Heart left ventricle (tissue), 16 donors: ENCODE measurements at places on chromosomes 3 and 15. TPM values are rescaled to one million over a fixed set of nuclear protein-coding genes. Genes with fewer than 3 reads are reported as not detected.

- H3K4me3 ChIP-seq, result no peak overlapping the region
- no peaks in the 10 kb centered on the region for H3K4me1 ChIP-seq
- no peak for DNase-seq
- no peaks in the 10 kb centered on the region for H3K27me3 ChIP-seq
- H3K27ac ChIP-seq, result no peak overlapping the region
Measured at GRCh38 chr15:40660686-40661085, 34.3 kb upstream of the RAD51 start.

GRCh38 chr3:149999421-149999820 lies 28.7 kb upstream of the PFN2 start:
- no peak overlapping the region for H3K4me3 ChIP-seq
- no peak overlapping the region for H3K27ac ChIP-seq
- DNase-seq, result no peak
- H3K4me1 ChIP-seq, result no peaks in the 10 kb centered on the region
- no peaks in the 10 kb centered on the region for H3K27me3 ChIP-seq

DNA sequence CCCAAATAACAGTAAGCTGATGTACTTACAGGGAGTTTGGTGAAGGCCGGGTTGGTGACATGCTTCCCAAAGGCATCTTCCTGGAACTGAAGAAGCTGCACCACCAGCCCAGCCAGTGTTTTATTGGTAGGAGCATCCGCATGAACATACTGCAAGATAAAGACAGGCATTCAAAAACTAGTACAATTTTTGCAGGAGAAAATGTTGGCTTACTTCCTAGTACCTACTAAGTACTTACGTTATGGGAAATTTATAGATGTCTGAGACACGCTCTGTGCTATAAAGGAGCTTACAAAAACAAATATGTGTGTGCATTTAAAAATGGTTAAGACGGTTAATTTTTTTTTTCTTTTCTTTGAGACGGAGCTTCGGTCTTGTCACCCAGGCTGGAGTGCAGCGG lies 8.9 kb downstream of the SMARCC1 start:
- H3K27ac ChIP-seq, result no peak overlapping the region
- no peaks in the 10 kb centered on the region for H3K27me3 ChIP-seq
- no peaks in the 10 kb centered on the region for H3K4me1 ChIP-seq
- DNase-seq, result no peak
- no peaks in the 10 kb centered on the region for H3K36me3 ChIP-seq

DNA sequence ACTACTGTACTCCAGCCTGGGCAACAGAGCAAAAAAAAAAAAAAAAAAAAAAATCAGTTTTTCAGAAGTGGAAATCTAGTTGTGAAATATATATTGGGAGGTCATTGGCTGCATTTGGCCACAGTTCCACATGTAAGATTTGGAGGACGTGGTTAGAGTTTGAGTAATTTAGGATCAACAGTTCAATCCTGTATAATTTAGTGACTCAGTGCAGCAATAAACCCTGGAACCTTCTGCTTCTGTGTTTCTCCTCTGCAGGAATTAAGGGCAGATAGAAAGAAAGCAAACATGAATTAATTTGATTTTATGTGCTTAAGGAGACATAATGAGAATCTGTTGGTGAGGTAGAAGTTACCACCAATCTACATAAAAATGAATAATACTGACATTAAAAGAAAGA lies 347.0 kb downstream of the PTPRG start:
- DNase-seq, result no peak
- H3K27me3 ChIP-seq, result no peaks in the 10 kb centered on the region
- H3K4me1 ChIP-seq, result peaks cover 17% of the 10 kb centered on the region
- H3K27ac ChIP-seq, result no peak overlapping the region
- H3K4me3 ChIP-seq, result no peak overlapping the region

- H3K36me3 ChIP-seq, result peaks cover 27% of the 10 kb centered on the region
- no peaks in the 10 kb centered on the region for H3K27me3 ChIP-seq
- no peak overlapping the region for H3K4me3 ChIP-seq
- DNase-seq, result no peak
- H3K27ac ChIP-seq, result no peak overlapping the region
Measured at GRCh38 chr3:171122240-171122639, 95.7 kb upstream of the SLC2A2 start.

ONECUT1 gene
- total RNA-seq, result not detected

- H3K27ac ChIP-seq, result no peak overlapping the region
- H3K4me1 ChIP-seq, result peaks cover 14% of the 10 kb centered on the region
- H3K4me3 ChIP-seq, result no peak overlapping the region
- H3K27me3 ChIP-seq, result no peaks in the 10 kb centered on the region
- DNase-seq, result no peak
- H3K36me3 ChIP-seq, result peaks cover 12% of the 10 kb centered on the region
Measured at GRCh38 chr3:81650187-81650586, 111.3 kb downstream of the GBE1 start.

GRCh38 chr3:59191651-59192050 lies 141.8 kb upstream of the CFAP20DC start:
- no peaks in the 10 kb centered on the region for H3K27me3 ChIP-seq
- H3K36me3 ChIP-seq, result no peaks in the 10 kb centered on the region
- no peak for DNase-seq
- no peak overlapping the region for H3K27ac ChIP-seq
- no peaks in the 10 kb centered on the region for H3K4me1 ChIP-seq

DNA sequence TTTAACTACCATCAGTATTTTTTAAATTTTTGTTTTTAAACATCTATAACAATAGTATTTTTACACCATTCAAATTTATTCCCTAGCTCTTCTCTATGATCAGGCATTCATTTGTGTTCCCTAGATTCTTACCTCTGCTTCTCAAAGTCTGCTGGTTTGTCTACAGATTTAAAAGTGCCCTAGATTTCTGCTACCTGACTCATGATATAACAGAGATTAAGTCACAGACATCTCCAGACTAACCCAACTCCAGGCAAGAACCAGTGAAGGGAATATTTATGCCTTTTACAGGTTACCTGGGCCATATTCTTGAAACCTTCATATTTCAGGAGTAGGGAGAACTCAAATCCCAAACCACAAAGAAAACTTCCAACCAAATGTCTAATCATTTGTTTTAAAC lies 38.8 kb downstream of the ADAM10 start:
- H3K36me3 ChIP-seq, result peaks cover 28% of the 10 kb centered on the region
- H3K4me3 ChIP-seq, result no peak overlapping the region
- DNase-seq, result no peak
- H3K4me1 ChIP-seq, result no peaks in the 10 kb centered on the region
- H3K27me3 ChIP-seq, result no peaks in the 10 kb centered on the region

ZNF502 gene
- 1.9 TPM for total RNA-seq

SLC22A14 gene
- not detected for total RNA-seq

- no peak overlapping the region for H3K4me3 ChIP-seq
- H3K27me3 ChIP-seq, result no peaks in the 10 kb centered on the region
- peak overlapping the region; percentile 75 for H3K27ac ChIP-seq
- no peaks in the 10 kb centered on the region for H3K36me3 ChIP-seq
- peak; percentile 67 for DNase-seq
Measured at GRCh38 chr3:47890828-47891612, 88.1 kb downstream of the DHX30 start.

DNA sequence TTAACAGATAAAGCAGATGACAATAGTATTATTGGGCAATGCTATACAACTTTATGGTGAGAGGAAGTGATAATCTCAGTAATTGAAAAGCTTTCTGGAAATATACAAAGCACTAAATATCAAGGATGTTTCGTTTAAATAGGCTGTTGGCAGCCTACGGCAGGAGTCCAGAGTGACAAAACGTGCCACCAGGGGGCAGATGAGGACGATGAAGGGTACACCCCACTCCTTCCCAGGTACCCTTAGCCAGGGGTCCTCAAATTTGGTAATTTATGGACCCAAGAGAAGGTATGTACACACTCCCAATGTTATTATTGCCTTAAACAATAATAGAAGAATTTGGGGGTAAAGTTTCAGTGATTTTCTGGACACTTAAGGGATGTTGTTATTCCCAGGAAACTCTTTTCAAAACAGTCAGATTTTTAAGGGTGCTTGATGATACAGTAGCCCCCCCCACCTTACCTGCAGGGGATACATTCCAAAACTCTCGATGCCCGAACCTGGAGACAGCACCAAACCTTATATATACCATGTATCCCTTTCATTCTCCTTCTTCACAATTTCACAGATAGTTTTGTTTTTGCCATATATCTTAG lies 1.4 kb upstream of the MAGEL2 start:
- no peak overlapping the region for H3K4me3 ChIP-seq
- no peaks in the 10 kb centered on the region for H3K4me1 ChIP-seq
- peaks cover 34% of the 10 kb centered on the region for H3K27me3 ChIP-seq
- DNase-seq, result no peak

- H3K4me3 ChIP-seq, result no peak overlapping the region
- H3K27me3 ChIP-seq, result no peaks in the 10 kb centered on the region
- no peaks in the 10 kb centered on the region for H3K4me1 ChIP-seq
- H3K36me3 ChIP-seq, result no peaks in the 10 kb centered on the region
Measured at GRCh38 chr3:65151666-65152065, 463.9 kb upstream of the ADAMTS9 start.

DNA sequence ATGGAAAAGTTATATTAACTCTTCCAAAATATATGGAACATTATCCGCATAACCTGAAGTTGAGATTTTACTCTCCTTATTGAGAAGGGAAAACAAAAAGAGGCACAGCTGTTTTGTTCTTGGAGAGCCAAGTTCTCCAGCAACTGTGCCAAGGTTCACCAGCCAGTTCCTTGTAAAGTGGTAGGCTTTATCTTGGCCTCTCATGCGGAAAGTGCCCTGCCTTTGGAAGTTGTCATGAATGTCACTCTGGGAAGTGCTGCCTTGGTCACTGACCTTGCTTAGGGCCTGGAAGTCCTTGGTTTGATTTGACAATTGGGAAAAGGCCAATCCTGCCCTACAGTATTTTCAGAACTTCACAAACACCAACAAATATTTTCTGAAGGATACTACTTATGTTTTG lies 44.2 kb upstream of the THRB start:
- H3K27ac ChIP-seq, result no peak overlapping the region
- H3K4me3 ChIP-seq, result no peak overlapping the region
- H3K36me3 ChIP-seq, result no peaks in the 10 kb centered on the region
- H3K27me3 ChIP-seq, result no peaks in the 10 kb centered on the region
- no peaks in the 10 kb centered on the region for H3K4me1 ChIP-seq
- peak; percentile 83 for DNase-seq

- no peak for DNase-seq
- no peak overlapping the region for H3K4me3 ChIP-seq
- H3K36me3 ChIP-seq, result no peaks in the 10 kb centered on the region
- H3K27ac ChIP-seq, result no peak overlapping the region
- peaks cover 4% of the 10 kb centered on the region for H3K27me3 ChIP-seq
Measured at GRCh38 chr3:168512802-168513201, 417.1 kb upstream of the GOLIM4 start.

CLRN1 gene
- total RNA-seq, result not detected

- H3K27me3 ChIP-seq, result no peaks in the 10 kb centered on the region
- H3K4me1 ChIP-seq, result peaks cover 48% of the 10 kb centered on the region
- H3K27ac ChIP-seq, result no peak overlapping the region
- H3K36me3 ChIP-seq, result peaks cover 8% of the 10 kb centered on the region
- H3K4me3 ChIP-seq, result no peak overlapping the region
Measured at GRCh38 chr3:150738688-150739087, 24.3 kb downstream of the SIAH2 start.

- H3K4me3 ChIP-seq, result no peak overlapping the region
- H3K27ac ChIP-seq, result no peak overlapping the region
- H3K36me3 ChIP-seq, result peaks cover 3% of the 10 kb centered on the region
- H3K4me1 ChIP-seq, result peaks cover 5% of the 10 kb centered on the region
- no peak for DNase-seq
Measured at GRCh38 chr3:115062009-115062408, 85.1 kb downstream of the ZBTB20 start.

CRYGS gene
- 1.0 TPM for total RNA-seq

DNA sequence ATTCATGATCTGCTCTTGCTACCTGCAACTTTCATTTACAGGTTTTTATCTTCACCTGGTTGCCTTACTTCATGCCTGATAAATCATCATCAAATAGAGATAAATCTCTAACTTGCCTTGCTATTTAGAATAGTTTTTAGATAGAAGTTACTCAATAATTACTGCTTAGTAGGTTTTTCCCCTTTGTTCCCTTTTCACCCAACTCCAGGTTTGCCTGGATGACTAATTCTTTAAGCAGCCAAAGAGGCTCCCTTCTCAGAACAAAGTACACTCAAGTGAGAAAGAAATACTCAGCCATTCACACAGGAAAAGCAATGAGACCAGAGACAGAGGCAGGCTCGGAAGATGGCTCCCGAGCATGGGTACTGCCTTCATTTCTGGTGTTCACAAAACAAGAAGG lies 268.1 kb upstream of the CRBN start:
- H3K27me3 ChIP-seq, result no peaks in the 10 kb centered on the region
- H3K27ac ChIP-seq, result no peak overlapping the region
- H3K4me3 ChIP-seq, result no peak overlapping the region
- H3K36me3 ChIP-seq, result no peaks in the 10 kb centered on the region
- no peak for DNase-seq

DNA sequence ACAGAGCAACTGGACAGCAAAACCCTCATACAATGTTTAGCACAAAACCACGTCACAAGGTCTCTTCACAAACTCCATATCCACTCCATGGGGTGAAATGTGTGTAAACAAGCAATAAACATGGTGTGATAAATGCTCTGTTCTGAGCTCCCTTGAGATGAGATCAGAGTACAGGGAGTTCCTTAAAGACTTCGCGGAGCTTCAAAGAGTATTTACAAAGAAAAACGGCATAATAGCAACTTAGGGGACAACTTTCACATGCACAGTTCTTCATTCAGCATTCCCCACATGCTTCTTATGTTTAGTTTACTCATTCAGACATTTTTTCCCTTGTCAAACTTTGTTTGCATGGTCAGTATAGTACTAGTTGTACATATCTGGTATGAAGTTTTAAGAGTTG lies 52.5 kb upstream of the SUCLG2 start:
- no peaks in the 10 kb centered on the region for H3K27me3 ChIP-seq
- H3K36me3 ChIP-seq, result no peaks in the 10 kb centered on the region
- no peak overlapping the region for H3K4me3 ChIP-seq
- no peak for DNase-seq

FETUB gene
- not detected for total RNA-seq

DNA sequence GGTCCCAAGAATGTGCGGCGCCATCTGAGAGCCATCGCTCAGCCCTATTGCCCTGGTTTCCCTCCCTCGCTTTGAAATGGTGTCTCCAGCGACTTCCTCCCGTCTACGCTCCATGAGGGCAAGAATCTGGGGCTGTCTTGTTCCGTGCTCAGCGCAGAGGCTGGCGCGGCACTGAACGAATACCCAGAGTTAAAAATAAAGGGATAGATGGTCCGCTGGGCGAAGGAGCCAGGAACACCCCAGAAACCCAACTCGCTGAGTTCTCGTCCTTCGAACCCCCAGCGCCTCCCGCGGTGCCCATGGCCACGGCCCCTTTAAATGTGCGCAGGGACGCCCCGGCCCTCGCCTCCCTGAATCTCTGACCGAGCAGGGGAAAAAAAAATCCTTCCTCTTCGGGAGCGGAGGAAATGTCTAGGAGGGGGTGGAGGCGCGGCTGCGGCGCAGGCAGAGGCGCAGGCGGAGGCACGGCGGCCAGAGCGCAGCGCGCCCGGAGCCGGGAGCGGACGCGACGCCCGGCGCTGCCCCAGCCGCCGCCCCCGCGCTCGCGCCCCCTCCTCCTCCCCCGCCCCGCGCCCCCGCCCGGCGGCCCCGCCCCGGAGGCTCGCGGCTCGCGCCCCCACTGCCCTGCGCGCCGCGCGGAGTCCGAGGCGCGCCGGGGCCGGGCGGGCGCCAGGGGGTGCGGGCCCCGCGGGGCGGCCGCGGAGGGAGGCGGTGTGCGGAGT lies 8.5 kb upstream of the FGD5 start:
- DNase-seq, result peak; percentile 71
- H3K27me3 ChIP-seq, result peaks cover 16% of the 10 kb centered on the region
- H3K4me1 ChIP-seq, result peaks cover 67% of the 10 kb centered on the region
- H3K36me3 ChIP-seq, result no peaks in the 10 kb centered on the region
- H3K27ac ChIP-seq, result peak overlapping the region; percentile 90
